ENCODE measurements at places on chromosomes 2 and 18.

DNA sequence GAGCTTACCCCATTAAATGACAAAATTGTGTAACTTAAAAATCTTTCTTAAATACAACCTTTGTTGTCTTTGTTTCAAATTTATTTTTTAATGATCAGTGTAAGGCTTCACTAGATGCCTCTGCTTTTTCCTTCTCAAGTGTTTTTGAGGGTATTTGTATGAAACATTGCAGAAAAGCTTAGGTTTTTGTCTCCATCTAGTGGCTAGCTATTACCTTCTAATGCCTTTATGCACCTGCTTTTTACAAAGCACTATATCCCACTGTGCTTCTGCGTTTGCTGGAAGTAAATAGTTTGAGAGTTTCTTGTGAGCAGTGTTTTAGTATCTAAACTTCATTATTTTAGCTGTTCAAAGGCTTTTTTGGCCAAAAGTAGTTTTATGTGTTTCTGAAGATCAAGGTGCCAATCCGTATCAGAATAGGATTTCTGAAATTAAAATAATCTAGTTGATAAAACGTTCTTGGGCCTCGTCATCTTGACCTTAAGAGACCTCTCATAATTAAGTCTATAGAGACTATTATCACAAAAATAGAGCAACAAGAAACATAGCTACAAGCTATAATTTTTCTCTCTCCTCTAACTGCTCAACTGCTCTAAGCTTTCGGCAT, 47.0 kb downstream of the IWS1 start:
- DNase-seq: peak; percentile 45

GRCh38 chr2:240464514-240465241, 29.2 kb downstream of the GPC1 start:
- DNase-seq: no peak

- no peak for DNase-seq
Observed at GRCh38 chr18:48455555-48456478, 46.6 kb upstream of the ZBTB7C start.

GRCh38 chr18:39746201-39746600, 2180.6 kb upstream of the CELF4 start:
- DNase-seq: no peak

DNA sequence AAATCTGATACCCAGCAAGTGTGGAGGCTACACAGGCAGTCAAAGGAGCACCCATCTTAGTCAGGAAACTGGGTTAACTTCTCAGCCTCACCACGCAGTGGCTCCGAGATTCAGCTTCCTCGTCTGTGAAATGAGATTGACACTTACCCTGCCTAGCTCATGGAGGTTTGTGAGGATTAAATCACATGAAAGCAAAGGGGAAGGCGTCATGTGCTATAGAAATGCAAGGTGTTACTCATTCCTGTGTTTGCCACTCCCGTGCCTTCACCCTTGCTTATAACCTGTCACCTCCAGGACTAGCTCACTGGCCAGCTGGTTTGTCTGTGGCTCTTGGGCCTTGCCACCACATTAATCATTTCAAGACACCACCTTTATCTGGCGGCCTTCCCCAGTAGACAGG, 118.9 kb upstream of the FOSL2 start:
- DNase-seq: no peak

- no peak for DNase-seq
Observed at GRCh38 chr2:58195662-58196061, 45.5 kb downstream of the FANCL start.

DNA sequence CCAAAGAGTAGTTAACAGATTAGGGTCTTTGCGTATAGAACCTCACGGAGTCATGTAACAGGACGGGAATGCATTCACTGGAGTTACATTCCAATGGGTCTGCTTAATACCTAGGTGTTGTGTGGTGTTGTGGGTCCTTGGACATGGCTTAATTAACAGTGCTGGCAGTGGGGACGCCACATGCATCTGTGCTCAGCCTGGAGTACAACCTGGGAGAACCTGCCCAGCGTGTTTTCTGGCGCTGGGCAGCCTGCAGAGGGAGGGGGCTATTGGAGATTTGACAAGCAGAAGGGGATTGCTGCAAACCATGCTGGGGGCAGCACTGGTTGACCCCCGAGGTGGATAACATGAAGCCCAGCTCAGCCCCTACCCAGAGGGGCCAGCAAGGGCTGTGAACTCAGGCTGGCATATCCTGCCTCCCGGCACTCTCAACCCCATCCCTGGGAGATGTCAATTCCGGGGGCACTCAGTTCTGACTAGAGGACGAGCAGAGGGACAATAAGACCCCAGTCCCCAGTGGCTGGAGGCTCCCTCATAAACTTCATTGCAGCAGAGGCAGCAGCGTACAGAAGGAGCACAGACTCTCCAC, 29.3 kb upstream of the COPS8 start:
- DNase-seq: no peak

- DNase-seq: no peak
Observed at GRCh38 chr2:209523867-209524266, 100.0 kb downstream of the MAP2 start.

GRCh38 chr2:240142859-240143258, 2.4 kb upstream of the OTOS start:
- DNase-seq: no peak

DNA sequence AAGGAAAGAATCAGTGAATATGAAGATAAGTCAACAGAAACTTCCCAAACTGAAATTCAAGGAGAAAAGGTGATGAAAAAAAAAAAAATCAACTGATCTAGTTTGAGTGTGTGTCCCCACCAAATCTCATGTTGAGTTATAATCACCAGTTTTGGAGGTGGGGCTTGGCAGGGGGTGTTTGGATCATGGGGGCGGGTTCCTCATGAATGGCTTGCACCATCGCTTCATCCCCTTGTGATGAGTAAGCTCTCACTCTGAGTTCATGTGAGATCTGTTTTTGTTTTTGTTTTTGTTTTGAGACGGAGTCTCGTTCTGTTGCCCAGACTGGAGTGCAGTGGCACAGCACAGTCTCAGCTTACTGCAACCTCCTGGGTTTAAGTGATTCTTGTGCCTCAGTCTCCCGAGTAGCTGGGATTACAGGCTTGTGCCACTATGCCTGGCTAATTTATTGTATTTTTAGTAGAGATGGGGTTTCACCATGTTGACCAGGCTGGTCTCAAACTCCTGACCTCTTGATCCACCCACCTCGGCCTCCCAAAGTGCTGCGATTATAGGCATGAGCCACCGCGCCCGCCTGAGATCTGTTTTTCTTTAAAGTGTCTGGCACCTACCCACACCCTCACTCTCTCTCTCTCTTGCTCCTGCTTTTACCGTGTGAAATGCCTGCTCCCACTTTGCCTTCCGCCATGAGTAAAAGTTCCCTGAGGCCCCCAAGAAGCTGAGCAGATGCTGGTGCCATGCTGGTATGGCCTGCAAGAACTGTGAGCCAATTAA, 4.0 kb upstream of the SLC66A2 start:
- DNase-seq: no peak

- no peak for DNase-seq
Observed at GRCh38 chr2:240884745-240885144, 11.2 kb downstream of the MAB21L4 start.

DNA sequence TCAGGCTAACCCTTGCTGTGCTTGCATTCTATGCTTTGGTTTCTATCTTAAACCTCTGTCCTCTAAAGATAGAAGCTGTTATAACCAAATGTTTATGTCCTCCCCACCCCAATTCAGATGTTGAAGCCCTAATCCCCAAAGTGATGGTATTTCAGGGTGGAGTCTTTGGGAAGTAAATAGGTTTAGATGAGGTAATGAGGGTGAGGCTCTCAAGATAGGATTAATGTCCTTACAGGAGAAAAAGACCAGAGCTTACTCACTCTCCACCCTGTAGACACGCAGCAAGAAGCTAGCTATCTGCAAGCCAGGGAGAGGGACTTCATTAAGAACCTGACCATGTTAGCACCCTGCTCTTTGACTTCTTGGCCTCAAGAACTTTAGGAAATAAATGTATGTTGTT, 362.5 kb downstream of the ERBB4 start:
- no peak for DNase-seq

GRCh38 chr2:237859533-237860272, at the start of gene RAMP1:
Gene RAMP1 (plus strand): TSS chr2:237859623. CDS start chr2:237859676, 53 bp downstream.
- no peak for DNase-seq

DNA sequence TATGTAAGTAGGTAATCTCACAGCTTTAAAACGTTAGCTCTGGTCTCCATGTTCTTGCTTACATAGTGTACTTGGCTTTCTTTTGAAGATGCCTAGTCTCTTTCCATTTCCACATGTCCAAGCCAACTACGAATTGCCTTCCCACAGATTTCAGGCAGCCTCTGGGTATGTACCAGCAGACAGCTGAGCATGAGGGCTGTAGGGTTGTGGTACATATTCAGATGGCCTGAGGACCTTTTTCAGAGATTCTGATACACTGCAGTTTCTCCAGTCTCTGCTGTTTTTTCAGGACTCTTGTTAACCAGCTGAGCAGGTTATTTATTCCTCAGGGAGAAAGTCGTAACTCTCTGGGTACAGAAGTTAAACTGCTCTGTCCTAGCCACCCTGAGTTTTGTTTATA, 3.1 kb upstream of the KCNJ13 start:
- DNase-seq: no peak

- DNase-seq: no peak
Observed at GRCh38 chr2:177573120-177573519, 180.5 kb downstream of the AGPS start.

DNA sequence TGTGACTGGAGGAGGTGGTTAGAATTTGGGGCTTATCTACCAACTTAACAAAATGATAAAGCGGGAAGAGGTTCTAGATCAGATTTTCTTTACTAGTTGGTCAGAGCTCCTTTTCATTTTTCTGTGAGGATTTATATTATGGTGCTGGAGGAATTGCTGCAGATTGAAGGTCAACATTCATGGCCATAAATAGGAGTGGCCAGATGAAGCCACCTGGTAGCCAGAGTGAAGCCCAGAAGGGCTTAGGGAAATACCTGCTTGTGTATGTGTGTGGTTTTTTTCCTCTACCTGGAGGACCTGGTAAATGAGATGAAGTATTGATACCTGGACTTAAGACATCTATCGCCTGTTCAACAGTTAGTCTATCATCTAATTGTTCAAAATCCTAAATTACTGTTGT, 122.9 kb upstream of the MSTN start:
- no peak for DNase-seq

GRCh38 chr2:236286873-236287545, 22.8 kb upstream of the ASB18 start:
- DNase-seq: peak; percentile 23

- DNase-seq: peak; percentile 29
Observed at GRCh38 chr2:218964041-218964771, 4.7 kb downstream of the CDK5R2 start.

- no peak for DNase-seq
Observed at GRCh38 chr2:69563021-69563420, 80.5 kb downstream of the AAK1 start.

GRCh38 chr18:11760498-11761167, 71.6 kb downstream of the GNAL start:
- DNase-seq: no peak

GRCh38 chr2:168566974-168567665, 111.0 kb downstream of the CERS6 start:
- no peak for DNase-seq

DNA sequence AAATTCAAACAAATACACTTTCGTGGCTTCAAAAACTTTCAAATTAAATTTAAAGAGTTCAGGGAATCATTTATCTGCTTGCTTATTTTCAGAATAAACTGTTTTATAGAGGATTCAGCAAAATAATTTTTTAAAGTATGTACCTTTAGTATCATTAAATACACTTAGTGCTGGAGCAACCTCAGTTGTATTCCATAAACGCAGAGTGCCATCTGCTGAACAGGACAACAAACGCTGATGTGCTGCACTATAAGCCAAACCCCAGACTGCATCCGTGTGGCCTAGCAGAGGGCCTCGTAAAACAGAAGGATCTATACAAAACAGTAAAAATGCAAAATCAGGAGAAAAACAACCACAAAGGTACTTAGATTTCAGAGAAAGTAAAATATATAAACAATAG, 108.6 kb downstream of the STRN start:
- no peak for DNase-seq

DNA sequence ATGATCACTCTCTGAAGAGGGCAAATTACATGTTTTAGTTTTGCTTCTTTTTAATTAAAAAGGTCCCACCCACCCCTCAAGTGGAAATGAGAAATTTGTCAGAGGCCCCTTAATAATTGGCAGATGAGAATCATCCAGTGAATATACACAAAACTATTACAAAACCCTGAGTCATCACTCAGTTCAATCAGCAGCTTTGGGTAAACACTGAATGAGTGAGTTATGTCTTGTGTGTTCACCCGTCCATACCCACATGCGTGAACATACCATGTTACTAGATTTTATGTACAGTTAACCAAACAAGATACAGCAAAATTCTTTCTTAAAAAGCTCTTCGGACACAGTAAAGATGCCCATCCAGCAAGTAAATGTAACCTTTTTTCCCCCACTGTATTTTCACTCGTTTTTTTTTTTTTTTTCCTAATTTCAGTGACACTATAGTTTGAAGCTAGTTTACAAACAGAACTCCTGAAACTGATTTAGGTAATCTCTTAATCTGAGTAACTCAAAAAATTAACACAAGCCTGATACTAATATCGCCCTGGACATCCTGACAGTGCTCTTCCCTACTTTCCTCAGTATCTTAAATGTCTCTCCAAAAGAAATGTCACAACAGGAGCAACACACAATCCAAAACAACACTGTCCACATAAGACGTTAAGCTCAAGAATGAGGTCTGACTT, 1.4 kb downstream of the PSME4 start:
- DNase-seq: peak; percentile 73

DNA sequence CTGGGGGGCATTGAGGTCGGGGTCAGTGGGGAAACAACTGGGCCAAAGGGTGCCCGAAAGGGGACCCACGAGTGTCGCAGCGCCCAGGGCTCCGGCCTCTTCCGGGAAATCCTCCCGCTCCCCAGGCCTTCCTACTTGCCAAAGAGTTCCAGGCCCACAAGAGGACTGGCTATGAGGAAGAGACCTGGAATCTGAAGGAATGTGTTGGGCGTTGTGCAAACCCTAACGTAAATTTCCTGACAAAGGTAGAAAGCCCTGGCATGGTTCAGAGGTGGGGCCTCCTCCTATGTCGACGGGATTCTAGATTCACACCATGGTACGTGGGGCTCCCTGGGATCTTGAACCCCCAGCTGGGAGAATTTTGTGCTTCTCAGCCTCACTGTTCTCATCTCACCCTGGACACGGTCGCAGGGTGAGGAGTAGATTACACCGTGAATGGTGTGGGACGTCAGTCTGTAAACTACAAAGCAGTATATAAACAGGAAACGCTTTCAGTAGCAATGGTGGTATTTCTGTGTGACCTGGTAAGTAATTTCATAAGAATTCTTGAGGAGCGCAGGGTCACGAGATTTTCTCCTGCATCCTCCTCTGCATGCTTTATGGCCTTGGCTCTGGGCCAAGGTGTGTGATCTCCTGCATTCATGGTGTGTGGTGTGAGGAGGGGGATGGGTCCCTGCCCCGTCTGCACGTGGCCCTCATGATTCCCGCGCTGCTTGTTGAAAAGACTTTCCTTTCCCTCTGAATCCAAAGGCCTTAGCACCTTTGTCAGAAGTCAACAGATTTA, 868 bp downstream of the HSBP1L1 start:
- peak; percentile 73 for DNase-seq

- DNase-seq: no peak
Observed at GRCh38 chr18:62603979-62604378, 81.2 kb downstream of the ZCCHC2 start.

- DNase-seq: no peak
Observed at GRCh38 chr2:47236503-47237215, 81.6 kb upstream of the STPG4 start.

Measured in kidney capillary endothelial cell (primary cell).